ENCODE measurements at places on chromosomes 3 and 15. TPM values are rescaled to one million over a fixed set of nuclear protein-coding genes. Genes with fewer than 3 reads are reported as not detected.
A peak's percentile ranks its signal among the peaks of the same experiment; 100 is the strongest.

DNA sequence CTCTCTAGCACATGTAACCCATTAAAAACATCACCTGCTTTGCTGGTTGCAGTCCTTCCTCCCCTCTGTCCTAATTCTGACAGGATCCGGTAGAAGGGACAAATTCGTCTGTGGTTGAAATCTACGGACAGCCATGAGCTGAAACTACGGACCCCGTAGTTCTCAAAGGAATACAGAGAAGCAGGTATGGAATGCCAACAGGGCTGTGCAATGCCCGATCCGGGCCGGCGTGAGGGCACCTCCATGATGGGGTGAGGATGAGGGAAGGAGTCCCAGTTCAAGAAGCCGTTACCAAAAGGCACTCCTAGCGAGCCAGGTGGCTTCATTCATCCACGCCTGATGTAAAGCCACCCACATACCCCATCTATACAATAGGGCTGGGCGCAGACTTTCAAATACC lies 160.0 kb upstream of the NSMCE3 start:
- no peaks in the 10 kb centered on the region for H3K27me3 ChIP-seq
- no peaks in the 10 kb centered on the region for H3K4me1 ChIP-seq
- no peak overlapping the region for H3K27ac ChIP-seq
- H3K4me3 ChIP-seq, result no peak overlapping the region

DNA sequence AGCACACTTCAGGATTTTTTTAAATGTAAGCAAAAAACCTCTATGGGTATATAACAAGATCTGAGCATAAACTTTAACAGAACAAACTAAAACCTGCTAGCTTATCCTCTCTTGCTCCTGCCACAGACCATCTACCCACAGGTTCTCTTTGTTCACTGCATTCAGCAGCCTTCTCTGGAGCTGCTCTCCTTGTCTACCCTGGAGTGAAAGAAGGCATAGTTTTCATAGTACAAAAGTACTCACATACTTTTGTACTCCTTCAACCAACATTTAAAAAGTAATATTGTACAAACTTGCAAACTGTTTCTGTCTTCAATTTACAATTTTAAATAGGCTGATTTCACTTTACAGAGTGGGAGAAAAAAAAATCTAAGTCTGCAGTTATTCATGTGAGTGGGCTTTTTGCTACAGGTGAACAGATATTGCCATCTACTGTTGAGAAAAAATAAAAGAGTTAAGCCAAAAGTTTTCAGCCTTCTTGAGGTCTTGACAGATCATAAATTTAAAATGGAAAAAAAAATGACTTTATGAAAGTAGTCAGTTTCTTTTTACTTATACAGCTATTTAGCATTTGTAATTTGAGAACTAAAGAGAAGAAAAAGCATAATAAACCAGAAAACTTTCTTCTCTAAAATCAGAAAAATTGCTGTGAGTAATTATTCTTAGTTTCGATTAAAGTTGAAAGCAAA lies 20.4 kb downstream of the TERC start:
- H3K27me3 ChIP-seq, result no peaks in the 10 kb centered on the region
- no peak for DNase-seq
- H3K4me3 ChIP-seq, result no peak overlapping the region
- H3K4me1 ChIP-seq, result no peaks in the 10 kb centered on the region
- H3K36me3 ChIP-seq, result no peaks in the 10 kb centered on the region

- H3K4me1 ChIP-seq, result peaks cover 11% of the 10 kb centered on the region
- H3K27me3 ChIP-seq, result no peaks in the 10 kb centered on the region
- H3K4me3 ChIP-seq, result no peak overlapping the region
- H3K36me3 ChIP-seq, result no peaks in the 10 kb centered on the region
- H3K27ac ChIP-seq, result no peak overlapping the region
Observed at GRCh38 chr15:62115847-62116246, 49.1 kb downstream of the C2CD4A start.

GRCh38 chr3:184466413-184466960 lies 86.6 kb downstream of the CHRD start:
- no peak overlapping the region for H3K27ac ChIP-seq
- DNase-seq, result no peak
- no peaks in the 10 kb centered on the region for H3K36me3 ChIP-seq
- peaks cover 5% of the 10 kb centered on the region for H3K4me1 ChIP-seq
- peaks cover 10% of the 10 kb centered on the region for H3K27me3 ChIP-seq
- no peak overlapping the region for H3K4me3 ChIP-seq

DNA sequence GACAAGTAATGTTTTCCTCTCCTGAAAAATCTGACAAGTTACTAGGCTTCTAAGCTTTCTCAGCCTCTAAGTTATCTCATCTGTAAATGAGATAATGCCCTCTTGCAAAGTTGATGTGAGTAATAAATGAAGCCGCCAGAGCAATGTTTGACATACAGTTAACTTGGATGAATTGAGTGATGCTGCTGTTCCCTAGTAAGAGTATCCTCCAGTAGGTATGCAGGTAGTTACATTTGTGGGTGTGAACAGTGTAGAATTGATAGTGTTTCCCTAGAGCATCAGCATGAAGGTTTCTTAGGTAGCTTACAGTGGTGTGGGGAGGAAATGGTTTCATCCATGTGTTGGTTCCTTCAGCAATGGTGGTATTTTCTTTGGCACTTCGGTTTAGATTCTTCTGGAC lies 3.4 kb downstream of the ATP2C1 start:
- H3K27me3 ChIP-seq, result no peaks in the 10 kb centered on the region
- H3K4me3 ChIP-seq, result no peak overlapping the region
- DNase-seq, result no peak
- H3K36me3 ChIP-seq, result no peaks in the 10 kb centered on the region
- H3K27ac ChIP-seq, result no peak overlapping the region

GRCh38 chr15:39593071-39593655 lies 12.3 kb downstream of the THBS1 start:
- H3K4me3 ChIP-seq, result no peak overlapping the region
- peaks cover 85% of the 10 kb centered on the region for H3K36me3 ChIP-seq
- H3K27ac ChIP-seq, result no peak overlapping the region
- H3K4me1 ChIP-seq, result no peaks in the 10 kb centered on the region
- H3K27me3 ChIP-seq, result no peaks in the 10 kb centered on the region
- DNase-seq, result no peak

DNA sequence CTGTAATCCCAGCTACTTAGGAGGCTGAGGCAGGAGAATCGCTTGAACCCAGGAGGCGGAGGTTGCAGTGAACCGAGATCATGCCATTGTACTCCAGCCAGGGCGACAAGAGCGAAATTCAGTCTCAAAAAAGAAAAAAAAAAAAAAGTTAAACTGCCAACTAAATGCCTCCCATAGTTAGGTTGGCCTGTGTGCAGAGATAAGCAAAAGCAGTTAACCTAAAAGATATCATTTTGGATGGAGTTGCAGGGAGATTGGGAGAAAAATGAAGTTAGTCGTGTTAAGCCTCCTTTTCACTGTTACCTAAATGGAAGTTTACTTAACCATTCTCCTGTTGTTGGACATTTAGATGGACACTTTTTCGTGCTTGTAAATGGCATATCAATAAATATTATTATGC lies 11.4 kb upstream of the FETUB start:
- H3K4me3 ChIP-seq, result no peak overlapping the region
- H3K36me3 ChIP-seq, result no peaks in the 10 kb centered on the region
- H3K27me3 ChIP-seq, result peaks cover 3% of the 10 kb centered on the region
- DNase-seq, result no peak
- H3K27ac ChIP-seq, result no peak overlapping the region

- no peaks in the 10 kb centered on the region for H3K4me1 ChIP-seq
- DNase-seq, result peak; percentile 62
- peaks cover 7% of the 10 kb centered on the region for H3K27me3 ChIP-seq
- H3K27ac ChIP-seq, result no peak overlapping the region
- no peak overlapping the region for H3K4me3 ChIP-seq
- no peaks in the 10 kb centered on the region for H3K36me3 ChIP-seq
Observed at GRCh38 chr3:139111392-139112229, 66.9 kb upstream of the PRR23C start.

- no peak for DNase-seq
- H3K36me3 ChIP-seq, result no peaks in the 10 kb centered on the region
- H3K4me3 ChIP-seq, result no peak overlapping the region
- no peak overlapping the region for H3K27ac ChIP-seq
- H3K27me3 ChIP-seq, result no peaks in the 10 kb centered on the region
- no peaks in the 10 kb centered on the region for H3K4me1 ChIP-seq
Observed at GRCh38 chr3:76873532-76874242, 166.2 kb upstream of the ROBO2 start.

DNA sequence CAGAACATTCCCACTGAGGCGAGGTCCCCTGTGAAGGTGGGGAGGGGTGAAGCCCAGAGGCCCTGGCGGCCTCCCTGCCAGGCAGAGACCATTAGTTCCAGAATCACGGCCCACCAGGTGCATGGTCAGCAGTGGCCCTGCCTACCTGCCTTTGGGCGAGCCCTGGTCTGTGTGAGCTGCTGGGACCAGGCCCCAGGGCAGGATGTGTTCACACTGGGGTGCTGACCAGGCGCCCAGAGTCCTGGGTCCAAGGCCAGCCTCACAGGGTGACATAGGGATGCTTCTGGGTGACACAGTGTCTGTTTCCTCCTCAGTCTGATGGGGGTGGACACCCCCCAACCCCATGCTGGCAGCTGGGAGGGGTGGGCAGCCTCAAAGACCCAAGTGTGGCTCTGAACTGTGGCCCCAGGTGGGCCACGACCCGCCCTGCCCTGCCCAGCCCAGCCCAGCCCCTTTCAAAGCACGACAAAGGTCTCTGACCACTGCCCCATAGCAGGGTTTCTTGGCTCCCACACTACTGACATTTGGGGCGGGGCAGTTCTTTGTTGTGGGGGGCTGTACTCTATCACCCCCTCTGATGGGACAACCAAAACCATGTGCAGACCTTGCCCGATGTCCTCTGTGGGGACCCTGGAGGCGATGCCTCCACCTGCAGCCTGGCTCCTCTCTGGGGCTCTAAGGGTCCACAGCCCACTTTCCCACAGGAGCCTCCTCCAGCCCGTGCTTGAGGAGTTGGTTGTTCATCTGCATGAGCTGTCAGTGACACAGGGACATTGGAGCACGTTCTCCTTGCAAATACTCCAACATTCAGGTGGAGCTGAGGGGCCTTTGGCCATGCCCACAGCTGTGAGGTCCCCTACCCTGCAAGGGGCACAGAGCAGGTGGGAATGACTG lies 44.8 kb upstream of the SLC41A3 start:
- no peaks in the 10 kb centered on the region for H3K27me3 ChIP-seq
- no peak overlapping the region for H3K4me3 ChIP-seq
- no peak overlapping the region for H3K27ac ChIP-seq
- peak; percentile 18 for DNase-seq
- H3K4me1 ChIP-seq, result peaks cover 9% of the 10 kb centered on the region

- DNase-seq, result no peak
- peak overlapping the region; percentile 34 for H3K27ac ChIP-seq
- H3K4me3 ChIP-seq, result no peak overlapping the region
- H3K4me1 ChIP-seq, result peaks cover 49% of the 10 kb centered on the region
- peaks cover 2% of the 10 kb centered on the region for H3K36me3 ChIP-seq
Observed at GRCh38 chr3:37949866-37950265, 40.7 kb upstream of the VILL start.

- H3K4me3 ChIP-seq, result no peak overlapping the region
- no peak for DNase-seq
- peaks cover 51% of the 10 kb centered on the region for H3K36me3 ChIP-seq
- H3K27ac ChIP-seq, result no peak overlapping the region
- H3K27me3 ChIP-seq, result no peaks in the 10 kb centered on the region
Observed at GRCh38 chr15:65512807-65513416, 4.6 kb downstream of the DPP8 start.

GRCh38 chr15:63501256-63502089 lies 2.9 kb upstream of the USP3 start:
- no peaks in the 10 kb centered on the region for H3K36me3 ChIP-seq
- H3K27ac ChIP-seq, result peak overlapping the region; percentile 99
- H3K4me1 ChIP-seq, result peaks cover 72% of the 10 kb centered on the region

DNA sequence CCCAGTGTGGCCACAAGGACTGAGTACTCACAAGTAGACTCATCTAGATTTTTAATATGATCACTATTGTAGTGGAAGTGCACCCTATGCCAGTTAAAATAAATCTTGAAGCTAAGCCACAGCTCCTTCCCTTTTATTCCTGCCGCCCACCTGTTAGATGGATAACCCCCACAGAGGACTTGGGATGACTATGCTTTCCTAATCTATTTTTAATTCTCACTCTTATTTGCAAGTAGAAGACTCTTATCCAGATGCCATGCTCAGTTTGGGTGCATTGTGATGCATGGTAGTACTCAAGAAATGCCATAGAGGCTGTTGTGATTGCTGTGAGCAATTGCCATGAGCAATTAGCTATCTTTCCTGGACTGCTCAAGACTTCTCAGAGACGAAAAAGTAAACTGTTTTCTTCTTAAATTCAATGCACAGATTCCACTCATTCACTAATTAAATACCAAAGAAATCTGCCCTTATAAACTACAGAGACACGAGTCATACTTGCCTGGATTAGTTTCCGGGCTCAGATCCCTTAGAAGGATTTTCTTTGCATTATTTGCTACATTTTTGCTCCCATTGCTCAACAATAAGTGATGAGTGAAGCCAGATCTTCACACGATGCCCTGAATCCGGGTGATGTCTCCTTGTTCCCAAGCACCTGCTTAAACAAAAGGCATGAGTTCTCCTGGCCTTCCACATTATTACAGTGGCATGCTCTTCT lies 472.1 kb downstream of the SOX2 start:
- no peak overlapping the region for H3K4me3 ChIP-seq
- no peaks in the 10 kb centered on the region for H3K27me3 ChIP-seq
- H3K27ac ChIP-seq, result no peak overlapping the region

DNA sequence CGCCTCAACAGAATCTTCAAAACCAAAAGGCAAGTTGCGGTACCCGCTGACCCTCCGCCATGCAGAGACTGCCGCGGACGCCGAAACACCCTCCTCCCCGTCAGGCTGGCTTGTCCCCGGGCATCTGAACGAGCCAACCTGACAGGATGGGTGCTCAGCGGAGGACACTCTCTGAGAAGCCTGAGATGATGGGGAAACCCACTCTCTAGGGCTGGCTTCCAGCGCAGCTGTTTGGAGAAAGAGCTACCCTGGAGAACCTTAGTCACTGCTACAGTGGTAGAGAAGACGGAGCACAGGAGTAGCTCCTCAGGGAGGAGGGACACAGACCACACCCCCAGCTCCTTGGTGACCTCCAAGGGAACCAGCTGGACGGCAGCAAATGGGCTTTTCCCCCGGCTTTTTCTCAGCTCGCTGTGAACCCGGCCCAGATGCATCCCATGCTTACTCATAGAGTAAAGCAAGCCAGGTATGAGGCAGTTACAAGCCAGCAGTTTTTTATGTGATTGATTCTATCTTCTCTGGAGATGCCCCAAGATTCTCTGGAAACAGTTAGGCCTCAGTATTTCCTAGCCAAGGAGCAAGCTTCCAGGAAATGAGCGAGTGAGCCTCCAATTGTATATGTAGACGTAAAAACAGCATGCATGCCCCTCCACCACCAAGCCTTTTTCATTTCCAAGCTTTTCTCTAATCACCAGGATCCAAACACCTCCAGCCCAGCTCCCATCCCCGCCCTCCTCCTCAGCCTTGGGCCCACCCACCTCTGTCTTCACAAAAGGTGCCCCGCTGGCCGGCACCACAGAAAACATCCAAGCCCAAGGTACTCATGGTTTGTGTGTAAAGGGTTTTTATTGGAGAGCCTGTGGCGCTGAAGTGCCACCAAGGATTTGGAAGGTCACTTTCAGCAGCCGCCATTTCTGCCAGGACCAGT lies 38.7 kb downstream of the FAM174B start:
- H3K4me3 ChIP-seq, result no peak overlapping the region
- H3K27ac ChIP-seq, result peak overlapping the region; percentile 72
- H3K27me3 ChIP-seq, result no peaks in the 10 kb centered on the region
- H3K4me1 ChIP-seq, result peaks cover 29% of the 10 kb centered on the region

The SPINK8 gene
- not detected for total RNA-seq

The ZNF385D gene
- 2.9 TPM for total RNA-seq

The LMAN1L gene
- total RNA-seq, result not detected

The ANKRD34C gene
- not detected for total RNA-seq

The STRA6 gene
- total RNA-seq, result not detected

The TEX55 gene
- total RNA-seq, result not detected

The LHFPL4 gene
- total RNA-seq, result not detected

The NSUN3 gene
- 18.0 TPM for total RNA-seq

The NXPE3 gene
- 22.0 TPM for total RNA-seq

The GRK7 gene
- not detected for total RNA-seq

The GHSR gene
- not detected for total RNA-seq

The GOLGA8S gene
- total RNA-seq, result 0.53 TPM

The XCR1 gene
- total RNA-seq, result 0.32 TPM

The FBXO40 gene
- 0.09 TPM for total RNA-seq
